ENCODE measurements at places on chromosomes 11 and 22.

DNA sequence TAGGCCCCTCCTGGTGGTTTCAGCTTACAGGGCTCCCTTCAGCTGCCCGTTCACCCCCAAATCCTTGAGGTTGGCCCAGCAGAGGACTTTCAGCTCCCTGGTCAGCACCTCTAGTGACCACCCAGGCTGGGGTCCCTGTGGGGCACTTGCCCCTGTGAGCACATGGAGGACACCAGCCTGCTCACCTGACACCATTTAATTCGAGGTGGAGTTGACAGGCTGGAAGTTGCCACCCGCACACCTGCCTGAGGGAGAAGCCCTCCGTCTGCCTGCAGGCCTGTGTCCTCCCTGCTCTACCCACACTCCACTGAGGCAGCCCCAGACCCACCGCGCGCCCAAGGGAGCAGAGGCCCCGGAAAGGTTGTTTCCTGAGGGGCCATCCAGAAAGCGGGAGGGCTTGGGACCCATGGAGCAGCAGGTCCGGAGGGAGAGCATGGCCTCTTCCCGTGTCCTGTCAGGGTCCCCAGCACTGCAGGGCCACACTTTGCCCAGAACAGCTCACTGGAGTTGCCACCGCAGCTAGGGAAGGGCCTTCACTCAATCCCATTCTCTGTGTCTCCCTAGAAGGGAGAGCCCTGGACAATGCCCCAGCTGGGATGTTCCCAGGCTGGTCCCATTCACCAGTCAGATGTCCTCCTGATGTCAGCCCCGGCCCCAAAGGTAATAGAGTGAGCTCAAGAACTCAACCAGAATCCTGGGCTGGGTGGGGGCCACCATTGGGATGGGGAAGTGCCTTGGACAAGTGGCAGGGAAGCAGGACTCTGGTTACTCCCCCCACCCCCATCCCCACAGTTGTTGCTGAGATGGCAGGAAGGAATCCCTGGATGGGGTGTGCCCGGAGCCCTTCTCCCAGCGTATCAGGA is 82.4 kb downstream of the MED15 start:
- no peak for DNase-seq

- DNase-seq, result no peak
These were observed 106.2 kb upstream of the OR4B1 start for GRCh38 chr11:48110509-48110766.

GRCh38 chr11:35711173-35711910 is 48.8 kb downstream of the TRIM44 start:
- no peak for DNase-seq

GRCh38 chr11:111499483-111499882 is 12.7 kb downstream of the BTG4 start:
- DNase-seq, result no peak

GRCh38 chr11:67371911-67372320 is 1.5 kb downstream of the CLCF1 start:
- peak; percentile 73 for DNase-seq

DNA sequence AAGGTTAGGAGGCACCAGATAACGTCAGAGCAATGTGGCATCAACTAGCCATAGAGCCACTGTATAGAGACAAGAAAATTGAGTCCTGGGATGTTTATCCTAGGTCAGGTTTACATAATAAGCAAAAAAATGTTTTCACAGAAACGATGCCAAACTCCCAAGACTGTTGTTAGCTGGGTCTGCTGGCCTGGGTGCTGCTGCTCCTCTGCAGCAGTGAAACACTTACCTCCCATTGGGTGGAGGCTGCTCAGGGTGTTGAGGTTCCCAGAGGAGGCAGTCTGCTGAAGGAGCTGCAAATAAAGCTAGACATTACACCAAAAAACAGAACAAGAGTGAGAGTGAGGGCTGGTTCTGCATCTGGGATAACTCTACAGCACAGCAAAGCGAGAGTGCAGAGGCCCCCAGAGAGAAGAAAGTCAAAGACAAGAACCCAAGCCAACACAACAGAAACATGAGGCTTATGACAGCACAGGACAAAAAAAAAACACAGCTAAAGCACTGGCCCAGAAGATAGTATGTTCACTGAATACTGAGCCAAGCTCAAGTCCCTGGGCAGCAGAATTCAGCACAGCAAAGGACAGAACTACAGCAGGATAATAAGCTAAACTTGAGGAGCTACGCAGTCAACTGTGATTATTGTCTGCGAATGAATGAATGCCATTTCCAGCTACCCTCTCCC is 29.9 kb upstream of the RAPSN start:
- DNase-seq, result no peak

GRCh38 chr22:44399906-44400762 is 87.4 kb upstream of the SHISAL1 start:
- DNase-seq, result no peak

GRCh38 chr22:17806437-17806836 is 32.2 kb upstream of the BID start:
- DNase-seq, result no peak

GRCh38 chr11:126663749-126664592 is 308.5 kb downstream of the ST3GAL4 start:
- DNase-seq, result no peak

- no peak for DNase-seq
These were observed 2.6 kb downstream of the MARK2 start for GRCh38 chr11:63841554-63841953.
